GM04504 (cell line): ENCODE measurements at places on chromosomes 13 and 19.

- no peak for DNase-seq
Measured at GRCh38 chr19:29787281-29787680, 24.5 kb upstream of the CCNE1 start.

DNA sequence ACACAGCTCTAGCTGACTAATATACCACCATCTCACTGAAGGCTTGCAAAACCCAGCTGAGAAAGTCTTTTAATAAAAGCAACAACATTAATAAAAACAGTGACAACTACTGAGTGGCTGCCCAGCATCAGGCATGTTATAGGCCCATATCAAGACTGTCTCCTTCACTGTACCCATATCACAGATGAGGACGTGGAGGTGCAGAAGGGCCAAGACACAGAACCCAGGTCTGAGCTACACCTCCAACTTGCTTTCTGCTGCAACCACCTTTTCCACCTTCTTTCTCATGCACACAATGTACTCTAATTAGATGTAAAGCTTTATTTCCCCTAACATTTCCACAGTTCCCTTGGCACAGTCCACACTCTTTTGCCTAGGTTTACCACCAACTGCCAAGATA lies 10.7 kb upstream of the MED26 start:
- DNase-seq = no peak

- DNase-seq = no peak
Measured at GRCh38 chr13:42551611-42552010, 22.3 kb upstream of the TNFSF11 start.

DNA sequence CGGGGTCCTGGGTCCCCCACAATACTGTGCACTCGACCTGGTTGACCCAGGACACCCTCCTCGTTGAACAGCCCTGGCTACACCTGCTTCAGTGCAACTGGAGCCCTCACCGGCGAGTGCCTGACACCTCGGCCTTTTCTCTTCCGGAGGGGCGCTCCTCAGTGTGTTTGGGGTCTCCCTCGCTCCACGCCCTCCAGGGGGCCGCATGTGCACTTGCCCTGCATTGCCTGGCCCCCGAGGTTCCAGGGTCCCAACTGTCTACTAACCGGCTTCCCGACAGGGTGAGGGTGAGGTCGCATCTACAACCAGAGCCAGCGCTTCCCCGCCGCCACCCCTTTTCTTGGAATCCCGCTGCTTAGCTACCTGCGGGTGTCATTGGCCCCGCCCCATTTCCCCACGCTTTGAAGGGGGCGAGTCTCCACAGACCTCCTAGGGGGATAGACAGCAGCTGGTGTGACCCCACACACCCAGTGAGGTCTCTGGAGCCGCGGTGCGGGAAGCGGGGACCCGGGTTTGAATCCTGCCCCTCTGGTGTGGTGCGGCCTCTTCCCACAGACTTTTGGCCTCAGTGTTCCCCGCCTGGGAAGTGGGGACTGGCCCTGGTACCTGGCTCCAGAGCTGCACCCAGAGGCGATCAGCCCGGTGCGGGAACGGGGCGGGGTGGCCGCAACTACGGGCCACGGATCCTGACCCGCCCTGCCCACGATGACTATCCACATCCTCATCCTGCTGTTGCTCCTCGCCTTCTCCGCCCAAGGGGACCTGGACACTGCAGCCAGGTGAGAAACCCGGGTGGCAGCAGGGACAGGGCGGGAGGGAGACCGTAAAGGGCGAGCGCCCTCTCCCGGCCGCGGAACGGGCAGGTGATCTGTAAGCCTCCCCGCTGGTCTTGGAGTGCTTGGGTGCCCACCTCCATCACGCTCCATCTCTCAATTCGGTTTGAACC lies at the start of gene ADM5:
Gene ADM5, plus strand, starts transcription at position 462 of the 946 bp plus-strand sequence. Its CDS starts 244 bp downstream, at position 706.
- DNase-seq = no peak

- no peak for DNase-seq
Measured at GRCh38 chr13:30985637-30986205, 53.3 kb downstream of the TEX26 start.

- DNase-seq = no peak
Measured at GRCh38 chr19:11704626-11705025, 34.1 kb downstream of the ZNF823 start.

- no peak for DNase-seq
Measured at GRCh38 chr13:102873653-102874052, 27.8 kb downstream of the ERCC5 start.

DNA sequence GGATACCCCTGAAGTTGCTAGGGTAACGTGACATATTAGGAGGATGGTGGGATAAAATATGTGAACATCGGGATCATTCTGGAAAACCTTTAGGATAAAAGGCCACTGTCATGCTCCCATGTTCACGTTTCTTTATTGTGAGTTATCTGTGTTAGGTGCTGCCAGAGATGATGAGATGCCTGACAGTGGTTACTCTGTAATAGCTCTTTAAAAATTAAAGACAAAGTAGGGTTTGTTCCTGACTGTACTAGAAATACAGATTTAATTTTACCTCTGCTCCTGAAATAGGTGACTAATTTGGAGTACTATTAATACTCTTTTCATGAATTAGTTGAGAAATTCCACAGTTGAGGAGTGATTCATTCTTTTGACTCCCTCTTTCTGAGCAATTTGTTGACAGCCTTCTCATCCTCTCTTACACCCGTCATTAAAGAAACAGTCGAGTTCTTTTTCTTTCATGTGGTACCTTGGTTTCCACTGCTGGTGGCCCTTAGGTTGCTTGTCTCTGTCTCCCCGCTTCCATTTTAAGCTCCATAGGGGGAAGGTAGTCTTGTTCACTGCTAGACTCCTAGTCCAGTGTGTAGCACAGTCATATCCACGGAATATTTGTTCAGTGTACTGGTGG lies 28.4 kb downstream of the SAE1 start:
- no peak for DNase-seq

DNA sequence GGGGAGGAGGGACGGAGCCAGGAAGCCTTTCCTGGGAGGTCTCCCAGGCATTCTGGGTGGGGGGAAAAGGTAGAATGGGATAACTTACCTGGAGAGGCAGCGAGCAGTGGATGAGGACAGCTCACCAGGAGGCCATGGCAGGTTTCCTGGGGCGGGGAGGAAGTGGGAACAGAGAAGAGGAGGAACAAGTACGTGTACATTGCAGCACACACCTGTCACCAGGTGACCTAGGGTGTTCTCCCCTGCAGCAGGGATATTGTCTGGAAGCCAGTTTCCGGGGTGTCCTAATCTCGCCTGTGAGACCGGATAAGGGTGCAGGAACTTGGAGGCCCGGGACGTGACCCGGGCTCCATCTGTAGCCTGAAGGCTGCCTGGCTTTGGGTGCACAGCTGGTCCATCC lies at the start of gene FUT3:
Gene FUT3, minus strand, starts transcription at position 148 of the 400 bp plus-strand sequence.
- DNase-seq = no peak

DNA sequence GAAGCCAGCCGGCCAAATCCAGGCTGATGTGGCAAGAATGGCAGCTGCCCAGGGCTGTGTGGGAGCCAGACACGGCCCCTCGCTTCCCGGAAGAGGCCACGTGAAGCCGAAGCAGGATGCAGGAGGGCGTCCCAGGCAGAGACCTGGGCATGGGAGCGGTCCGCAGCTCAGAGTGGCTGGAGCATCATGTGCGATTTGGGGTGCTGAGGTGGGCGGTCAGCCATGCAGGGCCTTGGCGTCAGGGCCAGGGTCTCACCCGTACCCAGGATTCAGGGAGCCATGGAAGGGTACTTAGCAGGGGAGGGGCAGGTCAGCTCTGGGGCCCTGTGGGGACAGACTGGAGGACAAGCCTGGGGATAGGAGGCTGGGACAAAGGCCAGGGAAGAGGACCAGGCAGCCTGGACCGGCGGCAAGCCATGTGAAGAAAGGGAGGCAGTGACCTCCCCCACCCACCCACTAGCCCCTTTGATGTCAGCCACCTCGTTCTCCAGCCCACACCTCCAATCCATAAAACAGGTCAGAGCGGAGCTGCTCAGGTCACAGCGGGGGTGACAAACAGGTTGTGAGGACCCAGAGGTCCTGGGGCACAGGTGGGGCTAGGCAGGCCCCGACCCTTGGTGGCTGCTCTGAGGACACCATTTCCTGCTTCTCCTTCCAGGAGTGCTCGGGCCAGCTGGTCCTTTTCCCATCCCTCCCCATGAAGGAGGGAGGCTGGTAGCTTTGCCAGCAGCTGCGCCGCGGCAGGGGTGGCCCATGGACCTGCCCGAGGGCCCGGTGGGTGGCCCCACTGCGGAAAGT lies 2.3 kb downstream of the KASH5 start:
- no peak for DNase-seq

DNA sequence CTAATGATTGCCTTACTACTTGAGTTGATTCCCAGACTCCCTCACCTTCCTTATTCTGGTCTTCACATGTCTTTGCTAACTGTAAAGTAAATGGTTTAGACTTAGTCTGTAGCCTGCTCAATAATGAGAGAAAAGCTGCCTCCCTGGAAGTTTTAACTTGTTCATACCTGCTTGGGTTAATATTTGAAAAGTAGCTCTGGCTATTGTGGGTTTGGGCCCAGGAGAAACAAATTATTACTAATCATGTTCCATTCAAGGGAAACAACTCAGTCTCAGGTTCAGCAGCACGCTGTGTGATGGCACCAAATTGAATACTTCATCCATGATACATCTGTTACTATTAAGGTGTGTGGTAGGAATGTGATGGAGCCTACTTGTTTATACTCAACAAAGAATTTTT lies 75.0 kb downstream of the ZMYM2 start:
- DNase-seq = no peak

- DNase-seq = no peak
Measured at GRCh38 chr19:18118420-18119012, 20.9 kb downstream of the MAST3 start.

DNA sequence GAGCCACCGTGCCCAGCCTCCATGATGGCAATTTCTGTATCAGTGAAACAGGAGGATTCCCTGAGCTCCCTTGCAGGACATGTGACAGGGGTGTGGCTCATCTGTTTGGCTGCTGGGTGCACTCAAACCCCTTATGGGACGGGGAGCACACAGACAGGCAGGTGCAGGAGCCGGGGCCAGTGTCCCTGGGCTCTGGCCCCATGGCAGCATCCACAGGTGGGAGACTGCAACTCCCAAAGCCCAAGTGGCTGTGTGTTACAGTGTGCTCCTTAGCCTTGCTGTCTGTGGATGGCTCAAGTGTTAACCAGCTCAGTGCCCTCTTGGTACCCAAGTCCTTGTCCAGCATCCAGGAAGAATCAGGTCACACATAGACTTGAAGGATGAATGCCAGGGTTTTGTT lies 14.6 kb downstream of the MBD3L1 start:
- no peak for DNase-seq

DNA sequence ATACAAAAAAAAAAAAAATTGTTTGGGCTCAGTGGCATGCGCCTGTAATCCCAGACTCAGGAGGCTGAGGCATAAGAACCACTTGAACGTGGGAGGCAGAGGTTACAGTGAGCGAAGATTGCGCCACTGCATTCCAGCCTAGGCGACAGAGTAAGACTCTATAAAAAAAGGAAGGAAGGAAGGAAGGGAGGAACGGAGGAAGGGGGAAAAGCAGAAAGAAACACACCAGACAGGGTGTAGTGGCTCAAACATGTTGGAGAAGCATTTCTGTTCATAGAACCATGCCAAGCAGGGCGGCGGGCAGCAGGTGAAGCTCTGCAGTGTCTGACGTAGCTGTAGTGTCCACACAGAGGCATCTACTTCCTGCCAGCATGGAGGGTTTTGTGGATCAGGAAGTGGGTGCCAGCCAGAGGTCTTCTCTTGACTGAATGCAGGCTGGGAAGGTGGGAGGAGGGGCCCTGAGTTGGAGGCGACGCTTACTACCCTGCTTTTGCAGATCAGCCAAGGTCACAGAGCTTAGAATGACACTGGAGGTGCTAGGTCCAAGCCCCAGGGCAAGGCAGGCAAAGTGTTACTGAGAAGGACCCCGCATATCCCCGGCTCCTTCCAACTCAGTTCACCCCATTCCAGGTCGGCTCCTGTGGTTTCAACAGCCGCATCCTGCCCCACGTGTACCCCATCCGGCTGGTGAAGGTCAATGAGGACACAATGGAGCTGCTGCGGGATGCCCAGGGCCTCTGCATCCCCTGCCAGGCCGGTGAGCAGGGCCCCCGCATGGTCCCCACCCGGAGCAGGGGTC lies 11.6 kb upstream of the PGLS start:
- no peak for DNase-seq

DNA sequence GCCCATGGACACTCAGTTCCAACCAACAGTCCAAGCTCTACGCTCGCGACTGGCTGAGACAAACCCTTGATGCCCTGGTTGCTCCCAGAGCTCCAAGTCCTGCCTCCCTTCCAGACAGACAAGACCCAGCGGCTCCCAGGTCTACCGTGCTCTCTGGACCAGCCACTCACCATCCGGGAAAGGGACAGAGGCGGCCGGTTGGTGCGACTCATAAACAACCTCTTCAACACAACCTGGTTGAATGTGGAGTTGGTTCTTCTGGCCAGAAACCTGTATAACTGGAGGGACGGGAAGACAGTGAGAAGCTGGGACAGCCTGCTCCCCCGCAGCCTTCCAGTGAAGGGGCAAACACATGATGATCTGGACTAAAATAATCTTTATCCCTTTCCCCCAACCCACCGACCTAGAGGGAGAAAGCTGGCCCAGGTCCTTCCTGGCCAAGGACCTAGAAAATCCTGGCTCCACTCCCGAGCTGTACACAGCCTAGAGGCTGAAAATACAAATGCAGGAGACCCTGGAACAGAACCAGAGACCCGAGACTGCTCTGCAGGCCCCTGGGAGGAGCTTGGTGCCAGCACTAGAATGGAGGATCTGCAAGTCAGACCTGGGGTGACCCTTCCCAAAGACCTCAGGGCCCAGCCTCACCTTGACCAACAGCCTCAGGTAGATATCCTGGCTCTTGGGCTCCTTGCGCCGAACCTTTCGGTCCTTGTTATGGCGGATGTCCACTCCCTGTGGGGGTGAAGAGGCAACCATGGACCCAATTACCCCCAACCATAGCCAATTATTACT lies 1.6 kb downstream of the RPL18 start:
- no peak for DNase-seq

GRCh38 chr19:19256072-19256969 lies 16.8 kb downstream of the TM6SF2 start:
- DNase-seq = no peak

- DNase-seq = no peak
Measured at GRCh38 chr19:58367698-58368454, 5.3 kb upstream of the ZNF497 start.
